ENCODE measurements at places on chromosomes 4 and X. TPM values are rescaled to one million over a fixed set of nuclear protein-coding genes. Genes with fewer than 3 reads are reported as not detected.

- H3K4me3 ChIP-seq, result no peak overlapping the region
- H3K27ac ChIP-seq, result no peak overlapping the region
- H3K36me3 ChIP-seq, result no peaks in the 10 kb centered on the region
- DNase-seq, result no peak
- no peaks in the 10 kb centered on the region for H3K4me1 ChIP-seq
- H3K27me3 ChIP-seq, result no peaks in the 10 kb centered on the region
Observed at GRCh38 chrX:36199928-36200327, 280.4 kb downstream of the CFAP47 start.

DNA sequence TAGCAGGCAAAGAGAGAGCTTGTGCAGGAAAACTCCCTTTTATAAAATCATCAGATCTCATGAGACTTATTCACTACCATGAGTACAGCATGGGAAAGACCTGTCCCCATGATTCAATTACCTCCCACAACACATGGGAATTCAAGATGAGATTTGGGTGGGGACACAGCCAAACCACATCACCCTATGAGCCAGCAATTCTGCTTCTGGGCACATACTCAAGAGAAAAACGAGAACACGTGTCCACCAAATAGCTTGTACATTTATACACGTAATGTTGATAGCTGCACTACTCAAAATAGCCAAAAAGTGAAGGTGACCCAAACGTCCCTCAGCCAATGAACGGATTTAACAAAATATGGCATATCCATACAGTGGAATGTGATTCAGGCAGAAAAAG lies 94.5 kb upstream of the DHRSX start:
- no peak overlapping the region for H3K4me3 ChIP-seq
- H3K36me3 ChIP-seq, result no peaks in the 10 kb centered on the region
- DNase-seq, result no peak
- H3K4me1 ChIP-seq, result no peaks in the 10 kb centered on the region

DNA sequence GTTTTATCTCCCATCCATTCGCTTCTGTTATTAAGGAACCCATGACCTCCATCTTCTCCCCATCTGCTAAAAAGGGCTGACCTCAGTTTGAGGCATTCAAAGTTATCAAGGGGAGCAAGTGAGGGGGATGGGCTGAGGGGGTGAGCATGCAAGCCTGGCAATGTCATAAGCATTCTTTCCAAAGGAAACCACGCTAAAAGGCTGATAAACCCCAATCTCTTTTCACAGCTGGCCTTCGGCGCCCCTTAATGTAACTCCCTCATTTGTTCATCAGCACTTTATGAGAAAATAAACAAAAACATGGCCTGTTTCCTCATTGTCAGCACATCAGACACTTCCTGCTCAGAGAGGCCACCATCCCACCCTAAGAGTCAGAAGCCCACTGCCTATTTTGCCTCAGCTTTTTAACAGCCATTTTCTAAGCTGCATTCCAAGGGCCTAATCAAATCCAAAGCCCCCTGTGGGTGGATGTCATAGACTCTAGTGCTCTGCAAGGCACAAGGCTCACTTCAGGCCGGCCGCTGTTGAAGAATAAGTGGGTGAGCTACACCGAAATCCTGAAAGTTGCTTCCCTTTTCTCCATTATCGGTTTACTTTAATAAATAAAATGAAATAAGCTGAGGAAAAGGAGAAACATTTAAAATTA lies 92.0 kb upstream of the SRD5A3 start:
- no peaks in the 10 kb centered on the region for H3K27me3 ChIP-seq
- no peak for DNase-seq
- no peaks in the 10 kb centered on the region for H3K36me3 ChIP-seq

DNA sequence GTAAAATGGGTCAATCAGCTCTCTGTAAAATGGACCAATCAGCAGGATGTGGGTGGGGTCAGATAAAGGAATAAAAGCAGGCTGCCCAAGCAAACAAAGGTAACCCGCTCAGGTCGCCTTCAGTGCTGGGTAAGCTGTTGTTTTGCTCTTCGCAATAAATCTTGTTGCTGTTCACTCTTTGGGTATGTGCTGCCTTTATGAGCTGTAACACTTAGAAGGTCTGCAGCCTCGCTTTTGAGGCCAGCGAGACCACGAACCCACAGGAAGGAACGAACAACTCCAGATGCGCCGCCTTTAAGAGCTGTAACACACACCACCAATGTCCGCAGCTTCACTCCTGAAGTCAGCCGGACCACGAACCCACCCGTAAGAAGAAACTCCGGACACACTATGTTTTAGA lies 11.5 kb upstream of the CAMK2D start:
- H3K27me3 ChIP-seq, result no peaks in the 10 kb centered on the region
- no peaks in the 10 kb centered on the region for H3K4me1 ChIP-seq
- no peaks in the 10 kb centered on the region for H3K36me3 ChIP-seq
- H3K27ac ChIP-seq, result no peak overlapping the region

Gene AR
- total RNA-seq, result 12.8 TPM

Gene MAGEA9B
- total RNA-seq, result not detected

Measured in aorta (tissue), 5 donors.